ENCODE measurements at places on chromosomes 16 and 17. TPM values are rescaled to one million over a fixed set of nuclear protein-coding genes. Genes with fewer than 3 reads are reported as not detected.

Gene STAC2
- not detected for total RNA-seq

Gene NLRP1
- 81.3 TPM for total RNA-seq

GRCh38 chr17:8345052-8345690 lies 5.5 kb downstream of the ODF4 start:
- DNase-seq, result no peak

GRCh38 chr17:49294122-49294521 lies 63.5 kb upstream of the PHOSPHO1 start:
- no peak for DNase-seq

GRCh38 chr17:67442787-67443624 lies 65.9 kb downstream of the PITPNC1 start:
- DNase-seq, result no peak

DNA sequence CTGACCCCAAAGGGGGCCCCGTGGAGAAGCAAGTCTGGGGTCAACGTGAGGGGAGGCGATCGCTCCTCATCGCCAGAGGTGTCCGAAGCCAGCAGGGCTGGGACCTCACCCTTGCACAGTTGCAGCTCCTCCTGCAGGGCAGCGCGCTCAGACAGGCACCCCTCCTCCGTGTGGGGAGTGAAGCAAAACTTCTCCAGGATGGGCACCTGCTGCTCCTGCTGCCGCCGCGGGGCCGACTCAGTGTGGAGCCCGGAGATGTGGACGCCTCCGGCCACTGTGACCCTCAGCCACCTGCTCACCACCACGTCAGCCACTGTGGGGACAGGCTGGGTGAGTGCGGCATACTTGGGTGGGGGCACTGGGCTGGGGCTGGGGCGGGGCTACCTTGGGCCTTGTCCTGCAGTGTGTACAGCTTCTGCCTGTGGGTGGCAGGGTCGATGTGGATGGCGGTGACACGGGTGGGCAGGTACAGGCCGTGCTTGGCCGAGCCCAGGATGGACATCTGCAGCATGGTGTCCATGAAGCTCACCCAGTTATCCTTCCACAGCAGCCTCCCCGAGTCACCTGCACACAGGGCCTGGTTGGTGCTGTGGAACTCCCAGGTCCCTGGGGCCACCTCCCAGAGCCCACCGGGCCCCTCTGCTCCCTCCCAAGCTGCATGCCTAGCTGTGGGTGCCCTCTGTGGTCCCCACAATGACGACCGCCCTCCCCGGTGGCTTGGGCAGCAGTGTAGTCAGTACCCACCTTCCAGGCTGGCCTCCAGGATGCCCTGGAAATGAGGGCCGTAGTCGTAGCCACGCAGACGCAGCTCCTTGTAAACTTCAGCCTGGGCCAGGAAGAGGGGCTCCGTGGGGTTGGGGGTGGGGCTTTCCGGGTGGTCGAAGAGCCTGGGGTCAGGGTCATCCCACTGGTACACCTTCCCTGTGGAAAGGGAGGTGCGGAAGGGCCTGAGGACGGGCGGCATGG lies 10.8 kb downstream of the FASN start:
- DNase-seq, result no peak

Data from activated CD4-positive, alpha-beta T cell treated with anti-CD3 and anti-CD28 coated beads, Interleukin-2, amount 10 ng/mL, durations not matched to agents 7 days and 5 days (primary cell).